Osteoblast (primary cell): ENCODE measurements at places on chromosomes 5 and 9. TPM values are rescaled to one million over a fixed set of nuclear protein-coding genes. Genes with fewer than 3 reads are reported as not detected.

TMC1 gene
- total RNA-seq: under 0.01 TPM in 1 of 2 replicates, not detected in the other

ABO gene
- not detected in 2 replicates for total RNA-seq

TAL2 gene
- total RNA-seq: 0.36 and 0.59 TPM in 2 replicates

CTSL gene
- total RNA-seq: 384 and 396 TPM in 2 replicates

ST8SIA4 gene
- total RNA-seq: 1.4 and 1.8 TPM in 2 replicates

SPRY4 gene
- total RNA-seq: 5.4 and 5.9 TPM in 2 replicates

TLE4 gene
- total RNA-seq: 49.2 and 62.2 TPM in 2 replicates

ANKRD34B gene
- not detected in 2 replicates for total RNA-seq

SLC25A46 gene
- total RNA-seq: 98.1 and 100 TPM in 2 replicates

WDR5 gene
- 17.4 and 17.7 TPM in 2 replicates for total RNA-seq

SCGB3A2 gene
- not detected in 2 replicates for total RNA-seq

EPB41L4B gene
- 2.1 and 2.2 TPM in 2 replicates for total RNA-seq

FRRS1L gene
- total RNA-seq: 0.29 and 0.36 TPM in 2 replicates

CDC20B gene
- not detected in 2 replicates for total RNA-seq

DCP2 gene
- total RNA-seq: 27.9 and 31.5 TPM in 2 replicates

PCDHB10 gene
- total RNA-seq: 2.2 and 2.7 TPM in 2 replicates

KIF12 gene
- total RNA-seq: not detected in 2 replicates

NUTM2G gene
- not detected in 2 replicates for total RNA-seq

PCDHGA9 gene
- 6.2 and 6.5 TPM in 2 replicates for total RNA-seq

PTGER4 gene
- 10.6 and 15.2 TPM in 2 replicates for total RNA-seq

PCDHGA12 gene
- 20.6 and 33.6 TPM in 2 replicates for total RNA-seq

MAP1B gene
- 123 and 164 TPM in 2 replicates for total RNA-seq

CD180 gene
- total RNA-seq: not detected in 2 replicates

PRPF4 gene
- 18.1 and 21.8 TPM in 2 replicates for total RNA-seq

DMRT3 gene
- total RNA-seq: not detected in 2 replicates

KCNMB1 gene
- total RNA-seq: under 0.01 TPM in 2 replicates

SPAAR gene
- total RNA-seq: 0.29 and 0.72 TPM in 2 replicates

SLC36A3 gene
- total RNA-seq: not detected in 2 replicates

IFNA21 gene
- total RNA-seq: not detected in 2 replicates

CDC23 gene
- total RNA-seq: 25.6 and 28.6 TPM in 2 replicates

CTNND2 gene
- not detected in 2 replicates for total RNA-seq

FOXD4L3 gene
- total RNA-seq: under 0.01 TPM in 1 of 2 replicates, not detected in the other

PCDHB12 gene
- 0.59 and 0.72 TPM in 2 replicates for total RNA-seq

DRD1 gene
- total RNA-seq: under 0.01 TPM in 1 of 2 replicates, not detected in the other

PCDHGA6 gene
- 5.0 and 5.1 TPM in 2 replicates for total RNA-seq

TAF1L gene
- not detected in 2 replicates for total RNA-seq

RBM22 gene
- 27.1 and 29.2 TPM in 2 replicates for total RNA-seq

MAST4 gene
- 12.1 and 12.7 TPM in 2 replicates for total RNA-seq

CXXC5 gene
- 186 and 210 TPM in 2 replicates for total RNA-seq

INSL6 gene
- not detected in 2 replicates for total RNA-seq

LCN12 gene
- not detected in 2 replicates for total RNA-seq

ECSCR gene
- total RNA-seq: 0.36 TPM in 1 of 2 replicates, not detected in the other
